Stimulated activated CD8-positive, alpha-beta memory T cell treated with anti-CD3 and anti-CD28 coated beads, Interleukin-7, amount 100 ng/mL, for 1 hour (primary cell): ENCODE measurements at places on chromosomes 2 and 18.

DNA sequence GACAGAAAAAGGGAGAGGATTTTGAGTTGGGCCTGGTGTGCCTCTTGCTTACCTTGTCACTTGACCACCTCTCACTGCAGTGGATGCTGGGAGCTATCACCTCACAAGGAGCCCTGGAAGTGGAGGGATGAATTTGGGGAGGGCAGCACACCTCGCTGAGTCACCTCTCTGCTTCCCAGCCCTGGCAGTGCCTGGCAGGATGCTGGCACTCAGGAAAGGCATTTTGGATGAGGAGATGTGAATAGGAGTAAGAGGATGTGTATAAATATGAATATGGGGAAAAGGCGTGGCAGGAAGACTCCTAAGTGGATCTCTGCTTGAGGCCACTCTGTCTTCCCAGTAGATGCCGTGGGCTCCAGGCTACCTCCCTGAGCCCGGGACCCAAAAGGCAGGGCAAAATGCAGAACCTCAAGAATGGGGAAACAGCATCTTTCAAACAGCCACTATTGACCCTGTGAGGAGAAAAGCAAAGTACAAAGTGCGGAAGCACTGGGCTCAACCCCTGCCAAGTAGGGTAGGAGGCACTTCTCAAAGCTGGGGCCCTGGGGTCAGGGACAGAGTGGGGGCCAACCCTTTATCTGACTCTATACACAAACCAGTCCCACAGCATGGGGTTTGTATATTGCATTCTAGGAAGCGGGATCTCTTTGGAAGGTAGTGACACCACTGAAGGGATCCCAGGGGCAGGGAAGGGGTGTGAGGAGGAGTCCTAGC is 164.5 kb upstream of the GLI2 start:
- no peak for DNase-seq

- DNase-seq, result no peak
Measured at GRCh38 chr2:191869178-191869577, 22.3 kb upstream of the CAVIN2 start.

- no peak for DNase-seq
Measured at GRCh38 chr2:220106065-220106464, 478.6 kb downstream of the SLC4A3 start.

DNA sequence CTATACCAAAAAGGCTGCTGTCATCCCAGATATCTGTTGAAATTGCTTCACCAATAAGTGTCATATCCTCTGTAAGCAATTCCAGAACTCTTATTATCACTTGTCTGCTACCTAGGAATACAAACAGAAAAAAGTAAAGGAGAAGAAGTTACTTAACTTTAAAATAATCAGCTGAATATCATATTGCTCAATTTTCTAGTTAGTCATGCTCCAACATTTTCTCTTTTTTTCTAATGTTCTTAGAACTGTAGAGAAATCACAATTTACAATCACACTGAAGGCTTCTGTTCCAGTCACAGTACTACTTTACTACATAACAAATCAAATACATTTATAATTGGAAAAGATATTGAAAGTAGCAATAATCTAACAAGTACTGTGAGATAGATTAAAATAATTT is 17.4 kb downstream of the RTTN start:
- DNase-seq, result no peak

- no peak for DNase-seq
Measured at GRCh38 chr18:60975420-60975819, 357.8 kb upstream of the CDH20 start.

- no peak for DNase-seq
Measured at GRCh38 chr2:58680755-58681310, 439.7 kb upstream of the FANCL start.

GRCh38 chr18:24878289-24878688 is 417.9 kb downstream of the HRH4 start:
- DNase-seq, result no peak

DNA sequence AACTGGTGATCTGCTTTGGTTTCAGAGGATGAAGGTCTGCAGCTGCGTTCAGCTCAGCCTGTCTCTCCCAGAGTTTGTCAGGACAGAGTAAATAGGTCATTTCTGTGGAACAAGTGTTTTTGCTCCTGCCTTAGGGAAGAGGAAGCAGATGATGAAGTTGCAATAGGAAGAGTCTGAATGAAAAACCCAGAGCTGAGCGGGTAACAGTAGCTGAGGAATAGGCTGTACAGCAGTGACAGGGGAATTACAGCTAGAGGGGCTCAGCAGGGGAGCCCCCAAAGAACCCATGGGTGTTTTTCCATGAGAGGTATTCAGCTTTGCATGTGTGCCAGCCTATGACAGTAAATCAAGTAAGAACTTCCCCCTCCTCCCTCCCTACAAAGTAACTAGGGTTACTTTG is 10.3 kb upstream of the CYBRD1 start:
- DNase-seq, result no peak

DNA sequence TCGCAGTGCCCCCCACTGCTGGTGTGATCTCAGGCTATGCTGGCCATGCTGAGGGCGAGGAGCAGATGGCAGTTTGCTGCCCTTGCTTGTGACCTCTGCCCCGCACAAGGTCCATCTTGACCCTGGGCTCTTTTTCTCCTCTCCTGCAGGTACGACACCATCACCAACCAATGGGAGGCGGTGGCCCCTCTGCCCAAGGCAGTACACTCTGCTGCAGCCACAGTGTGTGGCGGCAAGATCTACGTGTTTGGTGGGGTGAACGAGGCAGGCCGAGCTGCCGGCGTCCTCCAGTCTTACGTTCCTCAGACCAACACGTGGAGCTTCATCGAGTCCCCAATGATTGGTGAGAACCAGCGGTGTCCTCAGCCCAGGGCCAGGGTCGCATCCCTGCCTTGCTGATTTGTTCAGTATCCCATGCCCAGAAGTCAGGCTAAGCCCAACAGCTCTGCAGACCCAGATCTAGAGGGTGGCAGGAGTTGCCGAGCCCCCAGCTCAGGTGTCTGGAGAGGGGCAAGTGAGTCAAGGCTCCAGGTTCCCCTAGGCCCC is 223.8 kb downstream of the ATAD2B start:
- no peak for DNase-seq

DNA sequence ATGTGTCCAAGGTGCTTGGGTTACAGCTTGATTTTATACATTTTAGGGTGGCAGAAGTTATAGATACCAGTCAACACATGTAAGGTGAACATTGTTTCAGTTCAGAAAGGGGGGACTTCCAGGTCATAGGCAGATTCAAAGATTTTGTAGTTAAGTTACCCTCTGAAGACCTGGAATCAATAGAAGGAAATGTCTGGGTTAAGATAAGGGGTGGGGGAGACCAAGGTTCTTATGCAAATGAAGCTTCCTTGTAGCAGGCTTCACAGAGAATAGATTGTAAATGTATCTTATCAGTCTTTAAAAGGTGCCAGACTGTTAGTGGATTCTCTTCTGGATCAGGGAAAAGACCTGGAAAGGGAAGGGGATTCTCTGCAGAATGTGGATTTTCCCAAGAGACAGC is 42.4 kb downstream of the BMPR2 start:
- DNase-seq, result no peak

GRCh38 chr2:128395640-128396499 is 77.2 kb upstream of the HS6ST1 start:
- DNase-seq, result no peak

DNA sequence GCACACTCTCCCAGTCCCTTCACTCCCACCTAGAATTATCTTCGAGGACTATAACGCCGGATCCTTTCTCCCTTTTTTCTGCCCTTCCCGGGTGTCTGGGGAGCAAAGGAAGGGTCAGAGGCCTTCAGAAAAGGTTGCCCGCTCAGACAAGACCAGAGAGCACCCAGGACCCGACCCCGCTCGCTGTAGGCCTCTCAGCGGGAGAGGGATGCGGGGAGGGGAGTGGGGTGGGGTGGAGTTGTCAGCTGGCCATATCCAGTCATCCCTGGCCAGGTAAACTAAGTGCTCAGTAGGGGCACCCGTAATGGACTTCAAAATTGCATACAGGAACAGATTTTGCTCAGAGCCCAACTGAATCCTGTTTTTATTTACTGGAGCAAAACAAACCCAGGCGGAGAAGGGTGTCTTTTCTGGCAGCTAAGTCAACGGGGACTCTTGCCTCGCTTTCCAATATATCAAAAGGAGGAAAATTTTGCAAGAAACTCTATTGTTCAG is 65.0 kb downstream of the NOL4 start:
- no peak for DNase-seq

- no peak for DNase-seq
Measured at GRCh38 chr18:48761582-48761981, 189.2 kb downstream of the SMAD7 start.

- DNase-seq, result no peak
Measured at GRCh38 chr18:31498574-31499524, 872 bp downstream of the DSG2 start.

GRCh38 chr18:23706971-23707640 is 17.9 kb downstream of the LAMA3 start:
- DNase-seq, result no peak

DNA sequence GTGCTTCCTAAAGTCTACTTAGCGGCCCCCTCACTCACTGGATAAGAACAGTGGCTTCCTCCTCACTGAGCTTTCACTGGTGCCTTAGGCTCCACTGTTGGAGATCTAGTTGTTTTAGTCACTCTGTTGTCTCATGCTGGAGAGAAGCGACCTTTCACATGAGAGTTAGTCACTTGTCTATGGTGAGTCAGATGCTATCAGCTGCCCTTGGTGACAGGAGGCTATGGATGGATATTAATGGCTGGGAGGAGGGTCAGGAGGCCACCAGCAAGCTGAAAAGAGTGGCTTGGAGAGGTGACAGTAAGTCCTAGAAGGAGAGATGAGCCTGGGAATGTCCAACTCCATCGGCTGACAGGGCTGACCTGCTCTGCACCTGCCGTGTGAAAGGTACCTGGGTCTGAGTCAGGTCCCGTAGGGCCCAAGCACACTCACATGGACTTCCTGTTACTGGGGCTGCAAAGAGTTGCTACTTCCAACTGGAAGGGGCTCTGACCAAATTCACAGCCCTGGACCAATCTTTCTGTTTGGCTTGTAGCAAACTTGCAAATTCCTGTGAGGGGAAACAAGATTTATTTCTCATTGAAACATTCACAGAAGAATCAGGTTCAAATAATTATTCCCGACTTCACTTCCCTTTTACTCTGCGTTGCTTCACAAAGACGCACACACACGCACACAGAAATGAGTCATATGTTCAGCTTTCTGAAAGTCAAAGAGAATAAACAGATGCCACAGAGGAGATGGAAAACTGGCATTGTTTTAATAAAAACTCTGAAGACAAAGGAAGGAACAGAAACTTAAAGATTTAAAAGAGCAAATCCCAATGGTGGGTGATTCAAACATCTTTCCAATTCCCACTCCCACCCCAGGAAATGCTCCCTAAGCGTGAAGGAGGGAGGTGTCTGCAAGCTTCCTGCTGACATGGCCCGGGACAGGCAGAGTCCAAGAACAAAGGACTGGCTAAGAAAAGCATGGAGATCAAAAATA is 203.5 kb upstream of the TWIST2 start:
- DNase-seq, result no peak

DNA sequence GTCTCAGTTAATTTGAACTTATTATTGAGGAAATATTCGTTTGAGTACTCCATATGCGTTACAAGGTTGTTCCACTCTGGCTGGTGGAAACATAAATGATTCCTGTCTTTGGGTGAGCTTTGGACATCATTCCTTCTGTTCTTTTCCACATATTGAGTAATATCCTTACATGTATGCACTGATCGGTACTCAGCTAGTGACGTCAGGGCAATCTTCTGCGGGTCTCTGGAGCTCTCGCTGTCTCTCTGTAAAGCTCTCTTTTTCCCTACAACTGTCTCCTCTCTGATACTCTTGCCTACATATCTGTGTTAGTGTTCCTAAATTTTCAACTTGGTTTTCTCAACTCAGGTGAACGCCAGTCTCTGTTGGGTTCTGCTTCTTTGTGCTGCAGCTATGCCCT is 23.4 kb upstream of the IL36G start:
- DNase-seq, result no peak

- DNase-seq, result no peak
Measured at GRCh38 chr18:8501044-8501443, 108.2 kb upstream of the RAB12 start.

DNA sequence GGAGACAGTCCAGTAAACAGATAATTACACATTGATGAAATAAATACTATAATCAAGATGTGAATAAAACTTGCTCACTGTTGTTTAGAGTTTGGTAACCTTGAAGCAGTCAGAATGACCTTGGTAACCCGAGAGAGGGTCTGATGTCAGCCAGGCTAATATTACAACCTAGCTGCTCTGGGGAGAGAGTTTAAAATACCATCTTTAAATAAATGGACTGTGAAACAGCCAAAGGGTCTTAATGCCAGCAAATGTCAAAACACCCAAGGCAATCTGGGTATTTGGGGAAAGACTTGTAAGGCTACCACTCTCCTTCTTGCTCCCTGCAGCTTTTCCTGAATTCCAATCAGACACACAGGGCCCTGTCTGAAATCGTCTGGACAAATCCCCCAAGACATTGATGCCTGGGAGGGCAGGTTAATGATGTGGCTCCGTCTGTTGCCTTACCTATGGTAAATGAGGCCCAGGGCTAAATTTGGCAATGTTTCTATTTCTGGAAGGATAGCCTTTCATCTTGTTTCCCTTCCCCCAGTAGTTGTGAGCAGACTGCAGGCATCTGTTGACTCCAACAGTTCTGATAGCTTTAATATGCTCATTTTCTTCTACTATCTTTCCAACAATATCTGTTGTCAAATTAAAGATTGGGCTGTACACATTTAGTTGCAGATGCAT is 43.0 kb upstream of the ITGB6 start:
- DNase-seq, result no peak

DNA sequence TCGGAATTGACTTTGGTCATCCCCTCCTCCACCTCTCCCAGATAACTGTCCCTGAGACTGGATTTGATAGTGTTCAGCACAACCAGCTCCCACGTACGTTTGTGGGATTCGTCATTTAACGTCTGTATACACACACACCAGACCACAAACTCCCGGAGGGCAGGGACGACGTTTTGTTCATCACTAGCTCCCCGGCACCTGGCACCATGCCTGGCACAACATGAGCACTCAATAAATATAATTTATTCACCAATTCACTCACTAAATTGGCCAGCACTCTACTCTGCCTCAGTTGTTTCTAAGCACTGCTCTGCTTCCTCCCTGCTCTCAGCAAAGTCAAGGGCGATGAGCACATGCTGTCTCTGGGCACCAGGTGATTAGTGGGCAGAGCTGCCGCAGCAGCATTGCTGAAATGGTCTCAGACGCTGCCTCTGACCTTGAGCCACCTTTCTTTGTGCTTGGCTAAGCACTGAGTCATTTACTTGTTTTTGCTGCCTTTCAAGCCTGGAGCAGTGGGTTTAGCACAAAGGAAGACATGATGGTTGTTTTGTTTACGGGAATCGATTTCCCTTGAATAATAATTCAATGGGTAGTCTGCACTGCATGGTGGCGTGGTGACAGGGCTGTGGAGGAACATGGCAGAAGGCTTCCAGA is 19.3 kb upstream of the LOXHD1 start:
- DNase-seq, result no peak

DNA sequence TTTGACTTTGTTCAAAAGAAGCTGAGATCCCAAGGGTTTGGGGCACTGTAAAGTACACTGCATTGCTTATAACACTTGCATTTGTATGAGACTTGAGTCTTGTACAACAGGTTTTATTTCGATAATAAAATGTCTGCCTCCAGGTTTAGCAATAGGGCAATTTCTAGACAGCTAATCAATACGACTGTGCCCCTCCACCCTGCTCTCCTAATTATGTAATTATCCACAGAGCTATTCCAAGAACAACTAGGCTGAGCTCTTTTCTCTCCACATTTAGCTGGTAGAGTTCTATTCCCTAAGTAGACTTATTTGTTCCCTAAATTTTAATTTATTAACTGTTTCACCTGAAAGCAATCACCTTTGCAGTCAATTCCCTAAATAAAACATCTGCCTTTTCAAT is 52.9 kb upstream of the LINC00305 start:
- no peak for DNase-seq
